ENCODE measurements at places on chromosomes 2 and 18.

- no peak for DNase-seq
Measured at GRCh38 chr2:6791682-6792081, 74.0 kb downstream of the CMPK2 start.

- DNase-seq, result no peak
Measured at GRCh38 chr2:176503776-176504175, 234.5 kb downstream of the MTX2 start.

GRCh38 chr18:70015127-70015526 is 67.5 kb upstream of the CD226 start:
- DNase-seq, result no peak

GRCh38 chr2:135585586-135585985 is 54.3 kb downstream of the R3HDM1 start:
- no peak for DNase-seq
